ENCODE measurements at places on chromosomes 3 and 15. TPM values are rescaled to one million over a fixed set of nuclear protein-coding genes. Genes with fewer than 3 reads are reported as not detected.

The PIERCE2 gene
- total RNA-seq: 0.44 TPM

The PDCD6IP gene
- total RNA-seq: 163 TPM

DNA sequence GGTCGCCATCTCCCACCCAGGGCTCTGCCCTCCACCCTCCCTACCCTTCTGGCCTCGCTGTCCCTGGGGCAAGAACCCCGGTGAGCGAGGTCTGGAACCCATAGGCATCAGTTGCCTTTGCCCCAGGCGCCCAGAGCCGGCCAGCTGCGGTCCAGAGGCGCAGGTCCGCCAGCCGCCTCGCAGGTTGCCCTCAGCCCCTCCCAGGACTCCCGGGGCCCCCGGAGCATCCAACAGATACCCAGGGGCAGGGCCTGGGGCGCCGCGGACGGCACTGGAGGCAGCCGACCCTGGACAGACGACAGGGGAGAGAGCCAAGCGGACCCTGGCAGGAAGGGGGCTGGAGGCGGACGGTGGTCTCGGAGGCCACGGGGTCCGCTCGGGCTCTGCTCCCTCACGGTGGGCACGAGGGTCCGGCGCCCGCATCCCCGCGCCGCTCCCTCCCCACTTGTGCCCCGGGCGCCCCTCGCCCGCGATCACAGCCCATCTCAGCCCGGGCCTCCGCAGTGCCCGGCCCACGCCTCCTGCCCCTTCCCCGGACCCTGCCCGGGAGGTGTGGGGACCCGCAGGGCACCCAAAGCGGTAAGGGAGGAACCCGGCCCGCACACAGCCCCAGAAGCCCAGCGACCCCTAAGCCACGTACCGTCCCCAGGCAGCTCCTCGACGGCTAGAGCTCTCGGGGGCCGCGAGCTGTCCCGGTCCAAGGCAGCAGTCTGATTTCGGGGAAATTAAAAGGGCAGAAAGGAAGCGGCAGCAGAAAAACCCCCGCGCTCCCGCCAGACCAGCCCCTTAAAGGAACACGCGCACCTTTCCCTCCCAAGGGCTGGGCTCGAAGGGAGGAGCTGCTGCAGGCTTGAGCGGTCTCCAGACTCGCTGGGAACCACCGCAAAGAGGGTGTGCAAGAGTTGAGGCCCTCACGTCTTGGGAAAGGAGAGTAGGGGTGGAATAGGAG lies at the start of gene HAPLN3:
Gene HAPLN3 (minus strand): TSS at position 726 of the 949 bp plus-strand sequence. CDS start 8,246 bp downstream, outside the sequence.
- peak within 1 kb of the TSS; percentile 47 for H3K27ac ChIP-seq
- H3K27me3 ChIP-seq: no peaks in the 10 kb centered on the region
- peaks cover 30% of the 10 kb centered on the region for H3K4me1 ChIP-seq
- DNase-seq: peak; percentile 45

- no peak for DNase-seq
- no peak overlapping the region for H3K27ac ChIP-seq
- no peaks in the 10 kb centered on the region for H3K4me1 ChIP-seq
Observed at GRCh38 chr3:134460965-134461364, 24.8 kb downstream of the ANAPC13 start.

DNA sequence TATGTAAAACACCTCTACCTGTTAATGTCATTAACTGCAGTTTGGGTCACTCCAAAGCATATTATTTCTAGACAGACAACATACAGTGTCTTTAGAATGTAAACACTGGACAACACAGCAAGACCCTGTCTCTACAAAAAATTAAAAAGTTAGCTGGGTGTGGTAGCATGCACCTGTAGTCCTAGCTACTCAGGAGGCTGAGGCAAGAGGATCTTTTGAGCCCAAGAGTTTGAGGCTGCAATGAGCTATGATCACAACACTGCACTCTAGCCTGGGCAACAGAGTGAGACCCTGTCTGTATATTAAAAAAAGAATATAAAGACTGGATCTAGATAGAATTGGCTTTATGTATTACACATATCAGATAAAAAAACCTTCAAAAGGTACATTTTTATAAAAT lies 20.0 kb upstream of the SPESP1 start:
- H3K4me1 ChIP-seq: no peaks in the 10 kb centered on the region
- H3K4me3 ChIP-seq: no peak overlapping the region
- no peaks in the 10 kb centered on the region for H3K36me3 ChIP-seq
- no peak overlapping the region for H3K27ac ChIP-seq
- no peak for DNase-seq

GRCh38 chr3:179956416-179956830 lies 80.3 kb downstream of the PEX5L start:
- H3K36me3 ChIP-seq: no peaks in the 10 kb centered on the region
- no peak overlapping the region for H3K27ac ChIP-seq
- no peak for DNase-seq
- no peaks in the 10 kb centered on the region for H3K4me1 ChIP-seq
- H3K27me3 ChIP-seq: no peaks in the 10 kb centered on the region

- no peak overlapping the region for H3K27ac ChIP-seq
- no peak for DNase-seq
- no peaks in the 10 kb centered on the region for H3K27me3 ChIP-seq
- peaks cover 14% of the 10 kb centered on the region for H3K4me1 ChIP-seq
Observed at GRCh38 chr15:76289582-76289981, 21.7 kb downstream of the ETFA start.

The TERC gene
- total RNA-seq: 13.7 TPM
